ENCODE measurements at places on chromosomes 2 and 18.

- DNase-seq = no peak
Measured at GRCh38 chr2:211875488-211875887, 663.1 kb downstream of the ERBB4 start.

DNA sequence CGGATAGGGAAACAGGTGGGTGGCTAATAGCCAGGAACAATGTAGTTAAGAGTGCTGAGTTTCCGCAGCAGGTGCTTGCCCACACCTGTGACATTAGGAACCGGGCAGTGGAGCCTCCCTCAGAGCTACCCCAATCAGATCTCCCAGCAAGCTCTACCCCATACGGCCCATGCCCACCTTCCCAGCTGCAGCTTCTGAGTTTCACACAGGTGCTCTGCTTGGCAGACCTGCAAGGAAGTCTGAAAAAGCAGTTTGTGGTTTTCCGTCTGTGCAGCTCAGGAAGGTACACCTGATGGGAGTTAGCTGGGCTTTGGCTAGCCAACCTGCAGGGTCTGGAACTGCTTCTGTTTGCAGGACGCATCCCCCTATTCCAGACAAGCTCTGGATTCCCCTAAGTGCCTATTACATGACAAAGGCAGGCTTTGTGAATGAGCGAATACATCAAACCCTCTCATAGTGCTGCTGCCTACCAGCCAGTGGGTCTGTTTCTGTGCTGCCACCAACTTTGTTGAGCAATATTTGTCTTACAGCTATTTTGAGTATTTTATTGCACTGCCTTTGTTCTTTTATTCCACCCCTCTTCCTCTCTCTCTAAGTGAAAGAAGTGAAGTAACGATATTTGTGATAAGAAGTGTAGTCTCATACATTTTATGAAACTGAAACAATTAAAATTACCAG is 24.7 kb upstream of the CEP68 start:
- no peak for DNase-seq

- no peak for DNase-seq
Measured at GRCh38 chr2:16869711-16870110, 204.1 kb upstream of the CYRIA start.

DNA sequence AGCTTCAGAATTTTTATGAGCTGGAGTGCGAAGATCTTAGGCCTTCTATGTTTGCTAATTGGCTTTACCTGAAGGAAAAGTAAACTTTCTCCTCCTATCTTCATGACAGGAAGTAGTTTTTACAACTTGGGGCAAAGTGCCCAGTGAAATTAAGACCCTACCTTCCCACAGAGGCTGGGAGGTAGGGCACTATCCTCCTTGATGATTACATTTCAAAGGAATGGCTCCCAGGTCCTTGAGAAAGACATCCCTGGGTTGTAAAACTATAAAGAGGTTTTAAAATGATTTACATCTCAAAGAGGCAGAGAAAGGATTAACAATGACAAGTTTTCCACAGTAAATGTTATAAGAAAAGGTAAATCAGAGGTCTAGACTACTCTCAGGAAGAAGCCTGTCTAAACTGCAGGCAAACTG is 155.8 kb downstream of the CDH7 start:
- no peak for DNase-seq

- no peak for DNase-seq
Measured at GRCh38 chr2:36497570-36498163, 100.3 kb downstream of the FEZ2 start.

DNA sequence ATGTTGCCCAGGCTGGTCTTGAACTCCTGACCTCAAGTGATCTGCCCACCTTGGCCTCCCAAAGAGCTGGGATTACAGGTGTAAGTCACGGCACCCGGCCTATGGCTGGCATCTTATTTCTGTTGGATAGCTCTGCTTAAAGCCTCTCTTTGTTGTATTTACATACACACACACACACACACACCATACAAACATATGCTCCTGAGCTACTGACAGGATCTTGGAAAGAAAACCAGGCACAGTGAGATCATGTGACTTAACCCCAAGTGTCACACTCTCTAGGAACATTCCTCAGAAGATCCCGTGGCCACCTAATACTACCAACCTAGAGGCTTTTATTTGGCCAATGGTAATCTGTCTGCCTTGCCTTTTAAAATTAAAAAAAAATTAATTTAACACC is 85.1 kb upstream of the HAAO start:
- DNase-seq = no peak
